ENCODE measurements at places on chromosomes 5 and 9.

GRCh38 chr5:136992796-136993489 lies 506.2 kb downstream of the SPOCK1 start:
- no peak for DNase-seq

DNA sequence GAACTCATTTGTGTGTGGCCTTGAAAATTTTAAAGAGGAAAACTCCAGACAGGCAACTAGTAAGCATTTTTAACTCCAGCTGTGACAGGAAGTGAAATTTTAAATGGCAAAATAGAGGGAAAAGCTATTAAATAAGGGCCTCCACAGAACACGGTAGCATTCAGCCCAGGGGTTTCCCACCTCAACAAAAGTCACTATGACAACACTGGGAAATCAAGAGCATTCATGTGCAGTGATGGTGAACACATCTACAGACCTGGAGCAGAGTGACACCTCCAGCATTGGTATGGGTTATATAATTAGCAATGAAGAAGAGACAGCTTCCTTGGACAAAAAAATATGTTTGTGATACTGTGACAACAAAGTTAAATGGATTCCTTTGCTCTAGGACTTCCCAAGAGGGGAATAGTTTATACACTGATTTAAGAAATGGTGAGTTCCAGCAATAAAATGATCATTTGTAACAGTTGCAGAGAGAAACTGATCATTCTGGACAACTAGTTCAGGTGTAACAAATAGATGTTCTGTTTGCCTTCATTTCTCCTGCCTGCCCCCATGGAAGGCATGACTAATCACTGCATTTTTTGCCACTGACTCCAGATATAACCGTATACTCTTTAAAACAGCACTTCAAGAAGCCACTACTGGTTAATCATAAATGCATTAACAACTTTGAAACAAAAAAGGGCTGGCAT lies 93.3 kb upstream of the SLC44A1 start:
- no peak for DNase-seq

DNA sequence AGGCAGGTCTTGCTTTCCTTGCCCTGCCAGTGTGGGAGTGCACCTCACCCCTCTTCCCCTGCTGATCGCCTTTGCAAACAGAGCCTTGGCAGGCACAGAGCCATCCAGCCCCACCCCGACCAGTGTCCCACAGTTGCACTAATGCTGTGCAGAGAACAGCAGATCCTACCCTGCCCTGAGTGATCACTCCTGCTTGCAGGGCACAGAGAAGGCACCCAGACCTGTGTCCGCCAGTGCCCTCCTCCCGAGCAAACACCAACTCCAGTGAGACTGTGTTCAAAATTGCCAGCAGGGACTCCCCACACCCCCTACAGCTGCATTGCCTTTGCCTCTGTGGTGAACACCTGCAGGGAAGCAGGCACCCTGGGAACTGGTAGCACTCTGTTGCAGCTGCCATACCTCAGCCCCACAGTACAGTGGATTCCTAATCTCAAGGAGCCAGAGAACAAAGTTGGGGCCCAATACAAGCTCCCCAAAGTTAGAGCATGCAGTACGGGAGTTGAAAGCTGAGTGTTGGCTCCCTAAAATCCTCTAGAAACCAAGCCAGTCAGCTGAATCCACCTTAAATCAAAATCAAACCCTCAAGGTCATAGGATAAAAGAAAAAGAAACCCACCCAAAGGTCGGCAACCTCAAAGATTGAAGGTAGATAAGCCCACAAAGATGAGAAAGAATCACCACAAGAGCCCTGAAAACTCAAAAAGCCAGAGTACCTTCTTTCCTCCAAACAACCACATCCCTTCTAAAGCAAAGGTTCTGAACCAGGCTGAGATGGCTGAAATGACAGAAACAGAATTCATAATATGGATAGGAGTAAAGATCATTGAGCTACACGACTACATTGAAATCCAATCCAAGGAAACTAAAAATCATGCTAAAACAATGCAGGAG lies 92.9 kb upstream of the PIK3R1 start:
- peak; percentile 77 for DNase-seq

DNA sequence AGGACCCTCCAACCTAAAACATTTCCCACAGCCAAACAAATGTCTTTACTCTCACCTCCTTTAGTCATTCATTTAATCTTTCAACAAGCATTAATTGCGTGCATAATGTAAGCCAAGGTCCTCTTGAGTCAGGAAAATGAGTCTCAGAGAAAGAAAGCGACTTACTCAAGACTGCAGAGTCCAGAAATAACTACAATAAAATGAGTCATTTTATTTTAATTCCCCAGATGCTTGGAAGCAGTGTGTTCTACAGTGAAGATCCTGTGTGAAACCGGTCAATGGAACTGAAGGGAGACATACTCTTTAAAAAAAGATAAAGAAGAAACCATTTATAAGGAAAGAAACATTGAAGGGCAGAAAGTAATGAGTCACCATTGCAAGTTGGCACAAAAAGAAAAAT lies 513.7 kb downstream of the CDK5RAP2 start:
- no peak for DNase-seq

DNA sequence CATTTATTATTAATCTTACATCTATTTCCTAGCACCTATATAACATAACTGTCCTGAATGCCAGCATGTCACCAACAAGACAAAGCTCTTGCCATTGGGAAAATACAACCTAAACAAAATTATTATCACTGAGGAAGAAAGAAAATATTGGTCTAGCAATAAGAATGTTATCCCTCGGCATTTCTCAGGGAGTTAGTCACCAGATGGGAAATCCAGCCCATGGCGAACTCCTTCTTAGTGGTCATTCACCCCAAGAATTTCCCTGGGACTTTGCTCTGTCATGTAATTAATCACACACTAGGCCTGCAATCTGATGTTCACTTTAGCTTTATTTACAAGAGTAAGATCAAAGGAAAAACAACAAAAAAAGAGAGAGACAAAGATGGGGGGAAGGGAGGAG lies 56.1 kb upstream of the TAS2R1 start:
- DNase-seq = no peak

DNA sequence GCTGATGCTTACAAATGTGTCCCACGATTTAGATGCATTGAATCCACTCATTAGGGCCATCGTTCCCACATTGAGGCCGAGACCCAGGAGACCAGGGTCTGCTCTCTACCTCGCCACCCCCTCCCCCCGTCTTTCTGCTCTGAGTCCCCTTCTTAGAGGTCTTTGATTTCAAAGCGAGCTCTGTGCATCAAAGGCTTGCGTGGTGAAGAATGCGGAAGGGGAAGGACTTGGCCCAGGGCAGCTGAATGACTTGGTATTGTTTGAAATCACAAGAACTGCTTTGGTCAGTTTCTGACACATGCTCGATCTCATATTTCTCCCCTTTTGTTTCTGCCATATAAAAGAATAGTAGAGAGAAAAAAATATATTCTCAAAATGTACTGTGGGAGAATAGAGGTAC lies 78.3 kb upstream of the IRX1 start:
- DNase-seq = no peak

DNA sequence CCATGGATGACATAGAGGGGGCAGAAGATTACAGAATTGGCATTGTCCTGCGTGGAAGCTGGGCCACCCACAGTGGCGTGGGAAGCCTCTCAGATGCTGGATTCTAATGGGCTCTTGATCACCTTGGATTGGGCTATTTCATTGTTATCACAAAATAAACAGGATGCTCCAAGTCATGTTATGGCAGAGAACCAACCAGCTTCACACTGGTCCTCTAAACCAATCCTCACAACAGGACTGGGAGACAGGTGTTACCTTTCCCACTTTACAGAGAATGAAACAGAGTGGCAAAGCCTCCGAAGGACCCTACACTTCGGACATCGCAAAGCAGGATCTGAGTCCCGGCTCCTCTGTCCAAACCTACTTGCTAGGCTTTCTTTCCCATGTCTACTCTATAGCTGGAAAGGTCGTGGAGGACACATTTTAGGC lies 455 bp upstream of the SMIM3 start:
- DNase-seq = peak; percentile 30

DNA sequence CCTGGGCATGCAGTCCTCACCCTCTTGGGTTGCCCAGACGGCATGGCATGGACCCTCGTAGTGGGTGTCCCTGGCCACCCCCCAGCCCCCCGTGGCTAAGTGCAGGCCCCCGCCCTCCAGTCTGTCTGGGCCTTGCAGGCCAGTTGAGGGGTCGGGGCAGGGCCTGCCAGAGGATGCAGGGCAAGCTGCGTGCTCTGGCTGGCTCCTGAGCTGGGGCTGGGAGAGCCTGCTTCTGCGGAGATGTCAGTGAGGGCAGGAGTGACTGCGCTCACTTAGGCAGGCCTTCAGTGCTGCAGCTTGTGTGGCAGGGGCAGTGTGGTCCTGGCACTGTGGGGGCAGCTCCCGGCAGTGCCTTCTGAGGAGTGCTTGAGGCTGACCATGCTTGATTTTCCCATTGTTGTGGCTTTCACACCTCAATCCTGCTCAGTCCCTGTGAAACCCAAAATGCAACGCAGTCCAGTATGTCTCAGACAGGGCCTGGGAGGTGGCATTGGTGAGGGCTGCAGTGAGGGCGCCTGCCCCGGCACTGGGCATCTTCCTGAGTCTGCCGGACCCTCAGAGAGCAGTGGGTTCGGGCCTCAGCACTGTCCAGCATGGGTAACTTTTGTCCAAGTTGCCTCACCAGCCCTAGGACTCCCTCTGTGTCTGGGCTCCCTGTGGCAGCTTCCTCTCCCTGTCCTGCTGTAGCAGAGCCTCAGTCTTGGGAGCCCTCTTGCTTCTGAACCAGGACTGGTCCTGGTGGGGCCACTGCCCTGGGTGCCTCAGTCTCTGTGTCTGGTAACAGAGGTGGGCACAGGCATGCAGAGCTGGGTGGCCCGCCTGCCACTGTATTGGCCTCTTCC lies 93.0 kb downstream of the PHF2 start:
- peak; percentile 12 for DNase-seq

- DNase-seq = no peak
Observed at GRCh38 chr9:111696796-111697195, 35.4 kb downstream of the GNG10 start.

DNA sequence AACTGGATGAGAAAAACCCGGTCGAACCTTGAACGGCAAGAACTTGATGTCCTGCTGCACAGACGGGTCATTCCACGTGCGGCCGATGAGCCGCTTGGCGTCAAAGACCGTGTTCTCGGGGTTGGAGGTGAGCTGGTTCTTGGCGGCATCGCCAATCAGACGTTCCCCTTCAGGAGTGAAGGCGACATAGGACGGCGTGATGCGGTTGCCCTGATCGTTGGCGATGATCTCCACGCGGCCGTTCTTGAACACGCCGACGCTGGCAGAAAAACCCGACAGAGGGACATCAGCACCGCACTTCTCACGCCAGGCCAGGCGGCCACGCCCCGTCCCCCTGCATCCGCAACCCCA lies 519 bp downstream of the HSPA5 start:
- DNase-seq = peak; percentile 49

DNA sequence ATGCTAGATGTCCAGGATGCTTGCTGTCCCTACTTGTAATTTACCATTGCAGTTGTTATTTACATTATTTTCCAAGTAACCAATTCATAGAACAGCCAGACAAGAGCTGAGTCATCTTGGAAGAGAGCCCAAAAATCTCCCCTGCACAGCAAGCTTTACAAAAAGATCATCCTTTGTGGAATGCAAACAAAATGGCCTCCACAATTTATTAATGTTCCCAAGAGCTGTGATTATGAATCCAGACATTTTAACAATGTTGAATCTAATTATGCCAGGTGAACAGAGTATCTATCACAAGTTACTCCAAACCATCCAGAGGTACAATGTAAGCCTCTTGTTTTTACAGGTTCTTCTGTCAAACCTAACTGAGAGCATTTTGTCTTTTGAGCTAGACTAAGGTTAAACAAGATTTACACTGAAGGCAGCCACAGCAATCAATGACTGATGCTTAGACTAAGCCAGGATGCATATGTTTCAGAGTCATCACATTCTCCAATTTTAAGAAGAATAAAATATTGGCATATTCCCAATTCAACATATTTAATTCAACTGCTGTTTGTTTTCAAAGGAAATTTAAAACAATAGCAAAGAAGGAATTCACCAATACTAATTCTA lies 95.3 kb upstream of the SLC12A2 start:
- no peak for DNase-seq

- DNase-seq = no peak
Observed at GRCh38 chr5:89236900-89237299, 353.9 kb upstream of the MEF2C start.

GRCh38 chr9:4464911-4465513 lies 25.3 kb upstream of the SLC1A1 start:
- DNase-seq = no peak

GRCh38 chr5:112735702-112736101 lies 2.0 kb upstream of the APC start:
- DNase-seq = no peak

DNA sequence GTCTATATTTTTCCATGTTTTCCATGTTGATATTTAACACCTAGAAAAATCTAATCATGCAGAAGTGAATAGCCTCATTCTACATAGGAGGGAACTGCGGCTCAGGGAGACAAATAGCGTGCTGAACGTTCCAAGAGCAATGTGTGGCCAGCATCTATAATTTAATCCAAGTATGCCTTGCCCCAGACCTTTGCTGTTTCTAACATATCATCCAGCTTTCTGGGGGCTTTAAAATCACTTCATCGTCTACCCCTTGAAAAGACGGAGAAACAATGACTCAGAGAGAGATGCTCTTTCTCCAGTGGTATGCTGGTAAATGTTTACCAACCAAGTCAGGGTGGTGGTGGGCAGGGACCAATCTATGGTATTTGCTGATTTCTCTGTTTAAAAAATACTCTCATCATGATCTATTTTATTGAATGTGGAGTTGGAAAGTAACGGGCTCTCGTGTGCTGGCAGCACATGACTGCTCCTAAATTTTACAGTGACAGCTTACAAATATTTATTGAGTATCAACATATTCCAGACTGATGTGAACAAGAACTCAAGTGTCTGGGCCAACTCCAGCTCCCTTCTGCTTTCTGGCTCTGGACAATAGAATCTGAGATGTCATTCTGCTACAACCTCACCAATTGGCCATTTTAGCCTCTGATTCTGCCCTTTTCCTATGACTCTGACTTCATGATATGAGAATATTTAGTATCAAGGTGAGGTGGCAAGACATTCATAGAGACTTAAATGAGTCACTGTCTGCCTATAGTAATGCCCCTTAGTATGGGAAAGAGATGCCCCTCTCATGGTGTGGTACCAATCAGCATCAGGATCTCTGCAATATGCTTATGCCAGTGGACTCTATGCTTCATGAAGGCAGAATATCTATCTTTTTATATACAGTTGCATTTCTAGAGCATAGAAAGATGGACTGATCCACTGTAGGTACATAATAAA lies 407.4 kb upstream of the TNC start:
- DNase-seq = no peak

- DNase-seq = no peak
Observed at GRCh38 chr5:150596313-150596712, 44.1 kb upstream of the SYNPO start.

GRCh38 chr5:86964889-86965288 lies 302.8 kb upstream of the RASA1 start:
- no peak for DNase-seq

DNA sequence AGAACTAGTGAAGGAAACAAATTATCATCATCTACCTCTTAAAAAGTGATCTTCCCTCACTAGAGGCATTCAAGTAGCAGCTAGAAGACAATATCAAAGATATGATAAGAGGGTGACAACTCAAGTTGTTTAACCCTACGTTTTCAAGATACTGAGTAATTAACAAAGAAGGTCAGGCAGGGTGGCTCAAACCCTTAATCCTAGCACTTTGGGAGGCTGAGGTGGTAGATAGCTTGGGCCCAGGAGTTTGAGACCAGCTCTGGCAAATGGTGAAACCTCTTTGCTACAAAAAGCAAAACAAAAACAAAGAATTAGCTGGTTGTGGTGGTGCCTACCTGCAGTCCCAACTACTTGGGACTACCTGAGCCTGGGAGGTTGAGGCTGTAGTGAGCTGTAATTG lies 408.2 kb upstream of the TUSC1 start:
- no peak for DNase-seq

Measured in colonic mucosa (tissue), 4 donors.